NCI-H2081 (cell line): ENCODE measurements at places on chromosomes 3 and 15.

GRCh38 chr3:66362541-66362941, 138.3 kb downstream of the LRIG1 start:
- DNase-seq = no peak

DNA sequence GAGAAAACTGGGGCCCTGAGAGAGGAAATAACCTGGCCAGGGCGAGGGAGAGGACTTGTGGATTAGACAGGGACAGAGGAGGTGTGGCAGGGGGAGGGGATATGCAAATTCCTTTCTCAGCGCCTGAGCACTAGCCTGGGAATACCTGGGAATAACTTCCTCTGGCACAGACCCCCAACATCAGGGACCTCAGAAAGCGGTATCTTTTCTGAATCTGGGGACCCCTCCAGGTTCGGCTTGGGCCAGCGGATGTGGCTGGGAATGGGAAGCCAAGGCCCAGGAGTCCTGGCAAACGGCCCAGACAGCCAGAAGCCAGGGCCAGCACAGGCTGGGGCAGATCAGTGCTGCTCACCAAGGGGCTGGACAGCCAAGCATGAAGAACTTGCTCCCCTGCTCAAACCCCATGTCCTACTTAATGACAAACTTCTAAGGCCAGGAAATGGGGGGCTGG, 9.2 kb upstream of the ACSBG1 start:
- DNase-seq = no peak

GRCh38 chr3:157065201-157065600, 94.7 kb downstream of the CCNL1 start:
- DNase-seq = no peak

- DNase-seq = no peak
Measured at GRCh38 chr15:88124199-88124598, 132.3 kb downstream of the NTRK3 start.

DNA sequence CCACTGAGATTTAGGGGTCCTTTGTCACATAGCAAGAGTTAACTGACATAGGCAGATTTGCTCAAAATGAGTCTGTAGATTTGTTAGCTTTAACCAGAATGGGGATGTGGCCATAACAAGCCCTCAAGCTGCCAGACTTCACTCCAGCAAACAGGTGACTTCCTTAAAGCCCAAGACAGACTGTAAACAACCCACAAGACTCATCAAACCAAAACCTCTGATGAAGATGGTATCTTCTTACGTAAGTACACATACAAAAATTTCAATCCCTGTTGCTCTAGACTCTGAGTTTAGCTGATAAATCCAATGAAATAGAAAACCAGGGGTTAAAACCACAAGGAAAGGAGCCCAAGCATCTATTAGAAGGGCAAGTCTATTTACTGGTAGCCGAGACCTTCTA, 18.2 kb upstream of the ZBTB20 start:
- no peak for DNase-seq
